Stimulated activated CD8-positive, alpha-beta memory T cell treated with anti-CD3 and anti-CD28 coated beads, Interleukin-2, amount 100 ng/mL, for 1 hour (primary cell): ENCODE measurements at places on chromosomes 4 and X.

GRCh38 chrX:53682885-53683555, 3.5 kb downstream of the HUWE1 start:
- DNase-seq: no peak

DNA sequence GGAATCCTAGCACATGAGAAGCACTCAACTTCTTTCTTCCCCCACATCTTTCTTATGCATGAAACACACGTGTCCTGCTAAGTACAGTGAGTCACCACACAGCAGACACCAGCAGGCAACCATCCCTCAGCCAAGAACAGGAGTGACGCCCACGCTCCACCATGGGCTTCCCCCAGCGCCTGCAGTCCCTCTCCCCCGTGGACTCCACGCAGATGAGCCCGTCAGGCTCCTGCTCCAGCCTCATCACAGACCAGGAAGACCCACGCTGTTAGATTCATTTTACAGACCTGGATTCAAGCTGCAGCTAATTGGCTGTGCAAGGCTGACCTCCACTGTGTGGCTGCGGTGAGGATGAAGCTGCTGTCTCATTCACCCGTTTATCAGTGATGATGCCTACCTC, 16.7 kb downstream of the HMX1 start:
- no peak for DNase-seq

GRCh38 chrX:10831716-10832502, 211.5 kb upstream of the MID1 start:
- DNase-seq: no peak

DNA sequence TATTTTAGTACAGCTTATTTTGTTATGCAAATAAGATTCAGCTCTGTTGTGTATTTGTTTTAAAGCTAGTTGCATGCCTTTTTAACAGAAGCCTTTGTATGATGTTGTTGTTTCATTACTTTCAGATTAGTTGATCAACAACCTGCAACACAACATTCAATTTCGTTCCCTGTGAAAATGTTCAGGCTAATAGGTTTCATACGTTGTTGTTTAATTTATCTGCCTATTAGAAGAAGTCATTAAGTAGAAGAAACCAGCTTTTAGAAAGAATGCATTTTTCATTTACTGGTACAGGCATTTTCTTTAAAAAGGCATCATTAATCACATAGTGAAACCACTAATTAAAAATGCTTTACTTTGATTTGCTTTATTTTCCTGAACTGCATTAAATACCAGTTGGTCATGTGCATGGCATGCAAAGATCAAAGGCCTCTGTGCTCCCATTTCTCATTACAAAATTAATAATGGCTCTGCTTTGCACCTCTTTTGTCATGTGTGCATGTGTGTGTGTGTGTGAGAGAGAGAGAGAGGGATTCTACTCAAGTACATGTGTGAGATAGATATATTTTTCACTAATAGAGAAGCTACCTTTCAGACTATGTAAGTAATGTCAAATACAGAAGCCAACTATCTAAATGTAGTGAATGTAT, 29.2 kb upstream of the CTSO start:
- no peak for DNase-seq

GRCh38 chrX:68584221-68584620, 63.2 kb upstream of the STARD8 start:
- DNase-seq: no peak

DNA sequence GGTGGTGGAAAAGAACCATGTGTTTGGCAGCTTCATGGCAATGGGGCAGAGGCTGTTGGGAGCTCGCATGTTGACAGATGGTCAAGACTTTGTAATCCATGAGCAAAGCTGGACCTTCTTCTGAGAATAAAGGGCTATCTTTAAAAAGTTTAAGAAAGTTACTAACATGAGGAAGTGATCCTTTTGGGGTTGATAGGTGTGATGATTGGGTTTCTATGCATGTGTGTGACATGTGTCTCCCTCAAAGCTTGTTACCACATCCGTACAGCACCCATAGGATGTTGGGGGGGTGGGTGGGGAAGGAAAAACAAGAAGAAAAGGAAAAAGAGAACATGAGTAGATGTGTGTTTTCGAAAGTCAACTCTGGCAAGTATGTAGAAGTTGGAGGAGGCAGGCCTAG, 123.0 kb upstream of the TLR3 start:
- DNase-seq: no peak

- DNase-seq: no peak
Measured at GRCh38 chr4:65241257-65241997, 428.9 kb downstream of the EPHA5 start.

GRCh38 chr4:70768301-70768948, 46.7 kb downstream of the RUFY3 start:
- DNase-seq: no peak

DNA sequence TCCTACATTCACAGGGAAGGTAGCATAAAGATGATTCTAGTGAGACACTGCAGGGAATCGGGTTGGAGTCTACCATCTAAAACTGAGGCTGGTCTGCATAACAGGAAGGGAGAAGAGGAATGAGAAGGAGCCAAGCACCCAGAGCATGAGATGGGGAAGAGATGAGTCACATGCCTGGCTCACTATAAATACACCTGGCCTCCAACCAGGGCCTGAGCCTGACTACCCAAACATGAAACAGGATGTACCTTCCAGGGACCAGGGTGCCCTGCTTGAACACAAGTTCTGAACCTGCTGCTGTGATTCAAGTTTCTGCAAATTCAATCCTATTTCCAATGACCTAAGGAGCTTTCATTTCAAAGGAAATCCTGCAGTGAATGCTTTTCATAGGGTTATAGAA, 24.9 kb downstream of the CD99L2 start:
- DNase-seq: no peak

DNA sequence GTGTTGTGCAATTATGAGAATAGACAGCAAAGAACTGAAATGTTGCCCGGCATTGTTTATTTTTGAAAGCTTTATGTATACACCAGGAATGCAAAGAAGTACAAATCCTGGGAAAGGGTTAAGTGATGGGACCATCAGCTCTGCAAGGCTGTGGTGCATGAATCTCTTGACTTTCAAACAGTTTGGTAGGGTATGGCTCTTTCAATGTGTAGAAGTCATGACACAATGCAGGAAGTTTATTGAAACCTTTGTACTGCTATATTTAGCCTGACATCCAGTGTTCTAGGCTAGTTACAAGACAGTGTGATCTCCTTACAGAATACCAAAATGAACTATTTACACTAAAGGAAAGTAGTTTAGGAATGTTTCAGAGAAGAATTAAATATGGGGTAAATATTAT, 206.8 kb upstream of the HAND2 start:
- no peak for DNase-seq

GRCh38 chr4:170025523-170026252, 507 bp downstream of the MFAP3L start:
- no peak for DNase-seq
